ENCODE measurements at places on chromosomes 6 and 20.
A peak's percentile ranks its signal among the peaks of the same experiment; 100 is the strongest.

- DNase-seq: no peak
Observed at GRCh38 chr20:40168981-40169620, 519.9 kb downstream of the MAFB start.

DNA sequence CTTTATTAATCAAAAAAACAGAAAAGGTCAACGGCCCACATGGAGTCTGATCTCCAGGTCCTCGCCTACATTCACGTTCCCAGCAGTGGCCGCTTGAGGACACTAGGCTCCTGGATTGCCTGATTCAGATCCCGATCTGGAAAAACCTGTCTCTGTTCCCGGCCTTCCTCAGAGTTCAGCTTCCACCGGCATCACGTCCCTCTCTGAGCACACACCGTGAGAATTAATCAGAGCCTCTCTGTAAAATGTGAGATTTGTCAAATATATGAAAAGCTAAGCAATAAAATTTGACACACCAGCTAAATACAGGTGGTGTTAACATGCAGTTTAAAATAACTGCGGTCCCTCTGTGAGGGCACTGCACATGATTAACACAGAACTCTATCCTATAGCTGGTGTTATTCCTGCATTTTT, 122.8 kb upstream of the COL21A1 start:
- DNase-seq: no peak

GRCh38 chr6:146997062-146997461, 207.2 kb upstream of the STXBP5 start:
- no peak for DNase-seq

GRCh38 chr20:1801225-1801928, 93.8 kb upstream of the SIRPA start:
- no peak for DNase-seq

DNA sequence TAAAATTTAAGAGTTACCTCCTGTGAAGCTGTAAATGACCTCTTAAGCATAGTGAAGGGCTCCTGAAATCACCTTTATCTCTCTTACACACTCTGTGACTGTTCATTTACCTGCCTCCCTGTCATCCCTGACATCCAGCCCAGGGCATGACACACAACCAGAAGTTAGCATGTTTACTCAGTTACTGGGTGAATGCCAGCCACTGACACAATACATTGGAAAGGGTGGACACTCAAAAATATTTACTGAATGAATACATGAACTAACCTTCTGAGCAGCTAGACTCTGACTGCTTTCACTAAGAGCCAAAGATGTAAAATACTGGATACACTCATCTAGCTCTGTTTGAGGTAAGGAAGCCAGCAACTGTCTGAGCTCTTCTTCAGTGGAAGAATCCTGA, 25.3 kb downstream of the SERAC1 start:
- DNase-seq: peak; percentile 46

DNA sequence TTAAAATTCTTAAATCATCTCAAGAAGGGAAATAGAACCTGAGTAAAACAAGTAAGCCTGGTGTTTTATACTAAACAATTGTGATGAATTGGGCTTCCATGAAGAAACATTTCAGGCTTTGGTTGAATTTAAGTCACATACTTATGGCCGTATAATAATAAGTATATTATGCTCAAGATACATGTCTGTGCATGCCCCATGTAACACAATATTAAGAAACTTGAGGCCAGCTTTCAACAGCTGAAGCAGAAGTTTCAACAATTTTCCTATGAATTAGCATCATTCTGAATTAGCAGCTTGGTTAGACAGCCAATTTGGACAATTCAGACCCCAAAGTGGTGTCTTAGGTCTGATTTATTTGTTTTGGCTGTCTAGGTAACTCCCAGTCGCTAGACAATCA, 243.7 kb downstream of the MYLK4 start:
- DNase-seq: no peak

DNA sequence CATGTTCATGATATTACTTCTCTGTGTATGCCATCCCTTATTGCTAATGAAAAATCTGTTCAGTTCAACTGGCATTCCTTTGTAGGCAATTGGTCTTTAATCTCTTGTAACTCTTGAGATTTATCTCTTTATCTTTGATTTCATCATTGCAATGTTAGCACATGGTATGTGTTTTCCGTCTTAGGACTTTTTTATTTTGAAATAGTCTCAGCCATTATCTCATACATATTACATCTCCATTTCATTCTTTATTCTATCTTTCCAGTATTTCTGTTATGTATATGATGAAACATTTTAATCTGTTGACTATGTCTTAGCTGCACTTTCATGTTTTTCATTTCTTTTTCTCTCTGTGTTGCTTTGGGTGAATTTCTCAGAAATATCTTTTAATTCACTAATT, 58.1 kb downstream of the VSTM2L start:
- DNase-seq: no peak

DNA sequence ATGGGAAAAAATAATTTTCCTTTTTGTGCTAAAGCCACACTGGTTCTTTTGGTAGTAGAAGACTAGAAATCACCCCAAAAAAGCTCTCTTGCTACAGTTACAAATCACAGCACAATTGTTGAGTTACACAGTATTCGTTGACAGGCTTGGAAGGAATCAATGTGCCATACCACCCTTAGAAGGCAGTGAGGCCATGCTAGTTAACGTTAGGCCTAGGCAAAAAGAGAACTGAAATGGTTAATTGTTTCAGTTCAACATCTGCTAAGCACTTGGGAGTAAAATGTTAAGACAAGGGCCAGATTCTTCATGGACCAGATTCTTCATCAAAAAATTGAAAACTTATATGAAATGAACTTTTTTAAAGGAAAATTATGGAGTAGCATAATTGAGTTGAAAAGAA, 626.2 kb downstream of the UTRN start:
- DNase-seq: no peak
